Activated effector memory CD4-positive, alpha-beta T cell treated with anti-CD3 and anti-CD28 coated beads, Interleukin-2, amount 50 U/mL, for 16 hours (primary cell): ENCODE measurements at places on chromosomes 5 and 9.

- no peak for DNase-seq
These were observed 3.4 kb upstream of the RHOBTB3 start for GRCh38 chr5:95727764-95728191.

DNA sequence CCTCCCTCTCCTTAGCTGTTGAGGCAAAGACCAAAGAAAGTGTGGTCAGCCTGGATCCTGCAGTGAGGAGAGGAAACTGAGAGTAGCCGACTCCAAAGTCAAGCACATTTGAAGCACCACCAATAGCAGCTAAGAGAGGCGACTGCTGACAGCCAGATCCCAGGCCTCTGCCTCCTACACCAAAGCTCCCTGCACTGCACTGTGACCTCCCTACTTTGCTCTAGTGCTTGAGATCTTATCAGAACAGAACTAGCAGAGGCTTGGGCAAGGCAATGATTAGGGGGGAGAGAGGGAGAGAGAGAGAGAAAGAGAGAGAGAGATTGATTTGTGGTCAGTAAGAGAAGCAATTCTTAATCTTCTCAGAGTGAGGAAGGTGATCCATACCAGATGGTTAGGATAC lies 216.3 kb downstream of the CDK5RAP2 start:
- no peak for DNase-seq

- DNase-seq = no peak
These were observed 80.7 kb downstream of the DRD1 start for GRCh38 chr5:175363300-175363699.

DNA sequence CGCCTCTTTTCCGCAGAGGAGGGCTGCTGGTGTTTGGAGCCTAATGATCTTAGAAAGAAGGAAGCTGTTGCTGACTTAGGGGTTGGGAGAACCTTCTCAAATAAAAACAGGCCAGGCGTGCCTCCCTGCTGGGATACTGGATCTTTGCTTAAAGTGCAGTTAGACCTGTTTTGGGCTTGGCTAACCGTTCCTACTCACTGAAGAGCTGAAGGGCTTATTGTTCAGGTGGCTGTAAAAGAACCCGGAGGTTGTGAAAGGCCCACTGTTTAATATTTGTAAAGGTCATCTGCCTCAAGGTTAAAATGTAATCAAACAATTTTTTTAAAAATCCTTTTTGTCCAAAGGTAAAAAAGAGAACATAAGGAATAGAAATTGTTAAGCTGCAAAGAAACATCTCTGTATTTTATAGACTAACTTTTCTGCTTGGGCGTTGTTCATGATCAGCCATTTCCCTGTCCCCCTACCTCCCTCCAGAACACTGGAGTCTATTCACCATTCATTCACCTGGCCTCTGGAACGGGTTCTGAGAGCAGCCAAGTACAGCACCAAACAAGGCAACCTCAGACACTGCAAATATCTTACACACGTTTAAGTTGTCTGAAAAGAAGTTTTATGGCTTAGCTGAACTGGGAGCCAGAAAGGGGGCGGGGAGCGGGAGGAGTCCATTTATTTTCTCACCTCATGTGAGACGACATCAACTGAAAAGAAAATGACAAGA lies 18.6 kb upstream of the MTMR12 start:
- DNase-seq = no peak

DNA sequence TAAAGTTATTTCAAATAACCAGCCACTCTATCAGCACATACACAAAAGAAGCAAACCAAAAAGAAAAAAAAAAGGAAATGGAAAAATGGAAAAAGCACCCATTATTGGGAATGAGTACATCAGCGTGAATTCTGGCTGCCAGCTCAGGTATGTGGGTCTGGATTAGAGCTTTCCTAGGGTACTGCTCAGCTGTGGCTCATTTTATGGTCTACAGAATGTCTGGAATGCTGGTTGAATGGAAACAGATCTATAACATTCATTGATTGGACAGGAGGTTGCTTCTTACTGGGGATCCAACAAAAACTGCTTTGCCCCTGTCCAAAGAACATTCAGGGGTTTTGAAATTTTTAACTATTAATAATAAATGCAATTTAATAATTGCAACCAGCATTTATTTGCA lies 3.9 kb upstream of the CAST start:
- DNase-seq = no peak

DNA sequence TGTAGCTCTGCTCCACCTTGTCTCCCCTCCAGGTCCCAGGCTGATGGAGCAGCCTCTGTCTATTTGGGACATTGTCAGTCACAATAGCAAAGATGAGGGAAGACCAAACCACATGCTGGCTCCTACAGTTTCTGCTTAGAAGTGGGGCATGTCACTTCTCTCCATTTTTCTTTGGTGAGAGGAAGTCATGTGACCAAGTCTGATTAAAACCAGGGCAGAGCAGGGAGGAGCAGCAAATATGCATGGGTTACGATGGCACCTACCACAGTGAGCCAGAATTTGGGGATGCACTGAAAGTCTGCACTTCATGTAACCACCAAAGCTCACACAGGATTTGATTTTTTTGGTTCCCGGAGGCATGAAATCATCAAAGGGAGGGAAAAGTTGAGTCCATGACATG lies 234.6 kb downstream of the CDK5RAP2 start:
- DNase-seq = no peak

DNA sequence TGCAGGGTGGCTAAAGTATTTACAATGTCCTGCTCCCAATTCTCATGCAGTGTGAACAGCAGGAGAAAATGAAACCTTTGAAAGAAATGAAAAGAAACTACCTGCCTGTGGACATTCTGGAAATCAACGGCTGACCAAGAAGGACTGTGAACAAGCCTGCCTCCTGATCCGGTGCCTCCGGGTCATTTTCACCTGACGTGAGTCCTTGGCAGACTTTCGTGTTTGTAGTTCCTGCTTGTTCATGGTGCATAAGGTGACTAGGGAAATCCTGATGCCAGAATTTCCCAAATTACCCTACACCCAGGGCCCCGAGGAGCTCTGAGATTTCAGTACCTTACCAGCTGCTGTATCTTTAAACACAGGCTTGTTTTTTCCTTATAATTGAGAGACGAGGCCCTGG lies 317.5 kb downstream of the TLE1 start:
- DNase-seq = no peak
